ENCODE measurements at places on chromosomes 6 and 20. TPM values are rescaled to one million over a fixed set of nuclear protein-coding genes. Genes with fewer than 3 reads are reported as not detected.

Gene TRIM31
- not detected for total RNA-seq

Gene CRISP3
- total RNA-seq = not detected

Gene BCAS4
- 33.7 TPM for total RNA-seq

Gene WFDC2
- not detected for total RNA-seq

Gene MLN
- total RNA-seq = not detected

Gene ARFGEF3
- total RNA-seq = under 0.01 TPM

Gene MARCKS
- total RNA-seq = 81.7 TPM

Gene SLC9A8
- total RNA-seq = 6.9 TPM

Gene HLA-DRB1
- total RNA-seq = under 0.01 TPM
